ENCODE measurements at places on chromosomes 12 and 14.

DNA sequence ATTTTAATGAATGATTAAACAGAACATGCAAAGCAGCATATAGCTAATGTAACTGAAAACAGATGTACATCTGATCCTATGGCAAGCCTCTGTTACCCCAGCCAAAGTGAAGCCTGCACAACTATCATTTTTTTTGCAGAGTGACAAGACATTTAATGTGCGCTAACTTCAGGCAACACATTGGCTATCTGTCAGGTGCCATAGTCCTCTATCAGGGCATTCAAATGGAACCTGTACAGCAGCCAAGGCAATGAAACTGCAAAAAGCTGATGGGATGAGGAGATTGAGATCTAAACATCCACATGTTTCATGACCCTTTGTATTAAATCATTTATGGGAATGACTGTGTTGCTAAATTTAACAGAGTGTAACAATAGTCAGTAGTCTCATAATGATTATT is 1088.5 kb upstream of the TMEM132C start:
- no peak for DNase-seq

- peak; percentile 84 for DNase-seq
These were observed 39.5 kb downstream of the BEGAIN start for GRCh38 chr14:100547633-100548294.

- no peak for DNase-seq
These were observed 1.4 kb downstream of the WSB2 start for GRCh38 chr12:118059341-118060191.

GRCh38 chr12:53845932-53846331 is 92.7 kb upstream of the HOXC13 start:
- DNase-seq: no peak

DNA sequence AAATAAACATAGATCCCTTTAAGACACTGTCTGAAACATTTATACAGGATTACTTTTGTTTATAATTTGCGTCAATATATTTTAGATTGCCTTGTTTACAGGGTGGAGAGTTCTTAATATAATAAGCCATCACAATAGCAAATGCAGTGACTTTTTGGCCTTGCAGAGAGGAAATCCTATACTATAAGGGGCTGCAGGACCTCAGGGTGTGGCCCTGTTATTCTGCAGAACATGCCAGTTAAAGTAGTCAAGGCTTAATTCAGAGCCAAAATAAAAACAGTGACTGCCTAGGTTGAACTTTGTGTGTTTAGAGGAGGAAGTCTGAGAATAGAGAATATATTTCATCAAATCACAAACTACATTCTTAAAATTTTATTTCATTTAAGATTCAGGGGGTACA is 381.6 kb downstream of the DUSP6 start:
- DNase-seq: no peak

GRCh38 chr14:73696466-73697400 is 17.5 kb downstream of the PNMA1 start:
- DNase-seq: no peak

- DNase-seq: no peak
These were observed 4.6 kb downstream of the BCL11B start for GRCh38 chr14:99267381-99267780.

DNA sequence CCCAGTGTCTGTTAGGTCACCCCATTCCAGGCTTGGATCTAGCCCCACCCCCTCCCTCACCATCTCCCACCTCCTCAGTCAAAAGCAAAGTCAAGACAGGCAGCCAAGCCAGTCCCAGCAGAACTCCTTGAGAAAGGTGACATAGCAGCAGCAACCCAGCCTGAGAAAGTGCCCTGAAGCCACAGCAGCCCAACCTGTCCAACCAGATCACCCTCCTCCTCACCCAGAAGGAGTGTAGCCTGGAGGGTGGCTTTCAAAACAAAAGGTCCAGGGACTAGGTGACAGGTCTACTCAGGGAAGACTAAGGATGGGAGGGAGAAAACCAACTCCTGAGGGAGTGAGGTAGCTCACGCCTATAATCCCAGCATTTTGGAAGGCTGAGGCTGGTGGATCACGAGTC is 5.2 kb downstream of the RAB15 start:
- peak; percentile 77 for DNase-seq

GRCh38 chr12:88334271-88334670 is 192.2 kb downstream of the TMTC3 start:
- no peak for DNase-seq

- no peak for DNase-seq
These were observed 153.9 kb upstream of the RMST start for GRCh38 chr12:97308576-97309198.

DNA sequence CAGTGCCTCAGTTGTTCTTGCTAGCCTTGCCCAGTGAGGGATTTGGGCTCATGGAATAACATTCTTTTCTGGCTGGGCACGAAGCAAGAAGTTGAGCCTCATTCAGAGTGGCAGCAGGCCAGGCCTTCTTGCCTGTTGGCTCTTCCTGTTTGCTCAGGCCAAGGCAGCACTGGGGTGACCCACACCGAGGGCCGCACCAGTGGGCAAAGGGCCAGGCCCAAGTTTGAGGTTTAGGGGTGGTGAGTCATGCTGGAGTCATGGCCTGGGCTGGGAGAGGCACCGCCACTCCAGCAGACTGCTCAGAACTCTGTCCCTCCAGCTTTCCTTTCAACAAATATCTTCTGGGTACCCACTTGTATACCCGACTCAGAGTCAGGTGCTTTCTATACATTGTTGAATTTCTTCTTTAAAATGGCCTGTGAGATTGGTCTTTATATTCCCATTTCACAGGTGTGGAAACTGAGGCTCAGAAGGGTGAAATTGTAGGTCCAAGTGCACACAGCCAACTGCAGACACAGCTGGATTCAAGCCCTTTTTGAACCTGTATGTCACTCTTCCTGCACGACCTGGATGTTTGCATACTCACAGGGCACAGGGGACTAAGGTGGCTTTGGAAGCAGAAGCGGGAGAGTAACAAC is 279.4 kb downstream of the FOXN3 start:
- DNase-seq: peak; percentile 88

DNA sequence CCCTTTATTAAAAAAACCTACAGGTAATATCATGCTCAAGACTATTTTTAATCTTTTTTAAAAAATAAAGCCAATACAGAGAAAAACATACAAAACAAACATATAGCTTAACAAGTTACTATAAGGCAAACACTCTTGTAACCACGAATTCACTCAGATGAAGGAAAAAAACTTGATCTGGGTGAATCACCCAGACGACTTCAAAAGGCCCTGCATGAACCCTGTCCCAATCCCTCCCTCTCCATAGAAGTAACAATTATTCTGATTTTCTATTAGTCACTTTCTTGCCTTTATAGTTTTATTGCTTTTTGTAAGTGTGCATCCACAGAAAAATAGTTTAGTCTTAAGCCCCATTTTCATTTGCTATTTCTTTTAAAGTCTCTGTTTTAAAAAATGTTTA is 72.6 kb downstream of the LRP6 start:
- DNase-seq: no peak

DNA sequence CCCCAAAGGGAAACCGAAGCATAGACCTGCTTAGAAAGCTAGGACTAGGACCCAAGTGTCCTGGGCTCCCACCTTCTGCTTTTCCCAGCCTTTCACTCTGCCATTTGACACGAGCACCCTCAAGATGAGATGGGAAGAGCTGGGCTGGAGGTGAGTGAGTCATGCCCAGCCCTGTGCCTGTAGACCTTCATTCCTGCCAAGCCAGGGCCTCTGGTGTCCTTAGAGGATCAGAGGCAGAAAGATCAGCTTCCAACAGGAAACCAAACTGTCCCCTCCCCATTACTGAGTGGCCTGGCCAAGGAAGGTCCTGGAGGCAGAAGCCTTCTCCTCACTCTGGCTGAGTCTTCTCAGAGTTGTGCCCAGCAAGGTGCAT is 3.5 kb downstream of the TMEM63C start:
- DNase-seq: no peak

GRCh38 chr12:97456571-97457188 is 5.9 kb upstream of the RMST start:
- DNase-seq: no peak

- DNase-seq: no peak
These were observed at the start of gene PLD4 for GRCh38 chr14:104924421-104925213. Gene PLD4, plus strand, starts transcription at chr14:104924879. Its CDS starts 2,262 bp downstream, at chr14:104927141.

DNA sequence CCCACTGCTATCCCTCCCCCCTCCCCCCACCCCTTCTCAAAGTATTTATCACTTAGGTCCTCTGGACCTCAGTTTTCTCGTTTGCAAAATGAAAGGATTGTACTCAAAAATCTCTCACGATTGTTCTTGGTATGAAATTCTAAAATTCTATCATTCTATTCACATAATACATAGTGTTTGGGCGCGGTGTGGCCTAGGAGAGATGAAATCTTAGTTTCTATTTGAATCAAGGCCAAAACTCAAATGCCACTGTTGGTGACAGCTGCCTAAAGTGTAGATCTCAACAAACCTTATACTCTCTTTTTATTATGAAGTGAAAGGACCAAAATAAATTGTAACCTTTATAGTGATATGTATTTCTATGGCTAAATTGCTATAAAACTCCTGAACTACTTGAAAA is 23.7 kb upstream of the YAF2 start:
- no peak for DNase-seq

DNA sequence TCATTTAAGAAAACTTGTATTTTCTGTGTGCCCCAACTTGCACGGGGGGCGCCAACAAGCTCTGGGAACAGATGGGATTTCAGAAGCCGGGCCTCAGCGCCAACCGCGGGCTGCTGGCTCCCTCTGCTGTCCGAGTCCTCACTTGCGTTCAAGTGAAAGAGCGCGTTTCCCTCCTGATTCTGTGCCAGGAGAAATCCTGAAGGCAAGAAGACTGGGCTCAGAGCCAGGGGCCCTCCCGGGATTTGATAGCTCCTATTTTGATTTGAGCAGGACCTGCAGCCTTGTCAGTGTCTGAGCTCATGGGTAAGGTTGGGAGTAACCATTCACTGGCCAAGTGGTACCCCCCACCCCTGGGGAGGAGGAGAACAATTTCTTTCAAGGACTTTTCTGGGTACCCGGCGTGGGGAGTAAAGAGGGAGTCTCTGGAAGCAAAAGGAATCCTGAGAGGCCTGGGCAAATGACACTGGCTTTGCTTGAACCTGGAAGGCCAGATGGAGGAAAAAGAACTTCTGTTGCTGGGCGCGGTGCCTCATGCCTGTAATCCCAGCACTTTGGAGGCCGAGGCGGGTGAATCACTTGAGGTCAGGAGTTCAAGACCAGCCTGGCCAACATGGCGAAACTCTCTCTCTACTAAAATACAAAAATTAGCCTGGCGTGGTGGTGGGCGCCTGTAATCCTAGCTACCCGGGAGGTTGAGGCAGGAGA is 179.0 kb upstream of the RGS6 start:
- DNase-seq: peak; percentile 89

DNA sequence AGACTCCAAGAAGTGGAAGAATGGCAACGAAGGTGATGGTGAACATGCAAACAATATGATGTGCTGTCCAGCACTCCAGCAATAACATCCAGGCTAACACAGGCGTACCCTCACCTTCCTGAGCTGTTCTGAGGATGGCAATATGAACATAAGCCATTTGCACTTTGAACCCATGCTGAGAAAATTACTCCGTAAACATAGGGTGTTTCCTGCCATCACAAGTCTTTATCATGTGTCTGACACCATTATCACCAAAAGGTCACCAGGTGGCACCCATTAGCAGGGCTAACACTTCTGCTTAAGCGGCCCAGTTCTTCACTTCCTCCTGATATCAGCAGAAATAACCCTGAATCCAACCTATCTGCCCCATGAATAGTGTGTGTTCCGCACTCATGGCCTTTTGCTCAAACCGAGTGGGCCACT is 482.8 kb downstream of the MED13L start:
- no peak for DNase-seq

- no peak for DNase-seq
These were observed 8.8 kb upstream of the LRRK2 start for GRCh38 chr12:40215982-40216381.

GRCh38 chr12:4086481-4086880 is 187.1 kb upstream of the CCND2 start:
- no peak for DNase-seq

DNA sequence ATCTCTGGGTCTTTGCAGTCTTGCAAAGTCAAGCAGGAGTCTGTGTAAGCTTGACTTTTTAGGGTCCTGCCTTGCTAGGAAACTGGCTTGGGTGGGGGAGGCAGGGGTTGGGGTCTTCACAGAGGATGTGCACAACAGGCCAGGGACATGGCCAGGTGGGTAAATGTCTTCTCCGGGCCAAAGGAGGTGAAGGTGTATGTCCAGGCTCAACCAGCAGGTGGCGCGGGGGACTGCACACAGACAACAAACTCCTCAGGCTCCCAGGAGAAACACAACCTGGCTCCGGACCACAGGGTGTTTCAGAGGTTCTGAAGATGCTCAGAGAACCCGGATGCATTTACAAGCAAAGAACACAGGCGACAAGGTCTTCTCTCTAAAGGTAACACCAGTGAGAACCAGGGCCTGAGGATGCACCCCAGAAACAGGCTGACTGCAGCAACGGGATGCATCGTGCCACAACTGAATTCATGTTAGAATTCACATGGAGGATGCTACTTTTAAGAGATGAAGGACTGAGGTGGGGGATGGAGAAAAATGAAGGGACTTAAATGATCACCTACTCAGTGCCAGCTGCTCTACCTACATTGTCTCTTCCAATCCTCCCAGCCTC is 56.0 kb downstream of the PLEKHG3 start:
- peak; percentile 77 for DNase-seq

DNA sequence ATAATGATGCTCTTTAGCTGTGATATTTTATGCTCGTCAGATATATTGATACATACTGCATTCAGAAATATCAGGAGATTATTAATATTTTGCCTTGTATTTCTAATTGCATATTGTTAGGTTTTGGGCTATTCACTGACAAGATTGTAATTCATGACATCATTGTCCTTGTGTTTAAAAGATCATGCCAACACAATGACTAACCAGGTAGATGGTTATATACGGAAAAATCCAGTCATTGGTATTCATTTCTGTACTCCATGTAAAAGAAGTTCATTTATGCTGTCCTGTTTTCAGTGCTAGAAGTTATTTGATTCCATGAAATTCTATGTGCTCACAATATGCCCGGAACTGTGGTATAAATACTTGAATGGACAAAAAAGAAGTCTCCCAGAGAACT is 107.5 kb downstream of the KITLG start:
- no peak for DNase-seq

GRCh38 chr14:22613106-22613695 is 15.1 kb downstream of the ABHD4 start:
- no peak for DNase-seq

- no peak for DNase-seq
These were observed 105.0 kb downstream of the CMKLR1 start for GRCh38 chr12:108234158-108234557.

DNA sequence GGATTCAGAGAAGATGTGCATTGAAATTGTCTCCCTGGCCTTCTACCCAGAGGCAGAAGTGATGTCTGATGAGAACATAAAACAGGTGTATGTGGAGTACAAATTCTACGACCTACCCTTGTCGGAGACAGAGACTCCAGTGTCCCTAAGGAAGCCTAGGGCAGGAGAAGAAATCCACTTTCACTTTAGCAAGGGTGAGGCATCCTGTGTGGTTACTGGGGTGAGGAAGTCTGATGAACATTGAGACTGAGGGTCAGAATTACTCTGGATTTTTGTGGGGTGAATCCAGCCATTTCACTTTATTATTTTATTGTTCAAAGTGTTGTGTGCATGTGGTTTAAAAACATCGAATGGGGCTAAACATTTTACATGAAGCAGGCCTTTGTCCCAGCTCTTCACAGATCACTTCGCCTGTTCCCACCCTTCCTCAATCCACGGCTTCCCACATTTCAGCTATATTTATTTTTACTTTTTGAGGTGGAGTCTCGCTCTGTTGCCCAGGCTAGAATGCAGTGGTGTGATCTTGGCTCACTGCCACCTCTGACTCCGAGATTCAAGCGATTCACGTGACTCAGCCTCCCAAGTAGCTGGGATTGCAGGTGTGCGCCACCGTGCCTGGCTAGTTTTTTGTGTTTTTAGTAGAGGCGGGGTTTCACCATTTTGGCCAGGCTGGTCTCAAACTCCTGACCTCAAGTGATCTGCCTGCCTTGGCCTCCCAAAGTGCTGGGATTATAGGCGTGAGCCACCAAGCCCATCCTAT is 40.6 kb downstream of the SUPT16H start:
- no peak for DNase-seq

All from upper lobe of right lung (tissue), 1 donor.